ENCODE measurements at places on chromosomes 16 and 17. TPM values are rescaled to one million over a fixed set of nuclear protein-coding genes. Genes with fewer than 3 reads are reported as not detected.
A peak's percentile ranks its signal among the peaks of the same experiment; 100 is the strongest.

Gene ADAM11
- total RNA-seq = 2.9 TPM

Gene PLA2G10
- total RNA-seq = 0.22 TPM

GRCh38 chr17:78673395-78673794 lies 96.2 kb upstream of the DNAH17 start:
- H3K36me3 ChIP-seq = no peaks in the 10 kb centered on the region
- no peaks in the 10 kb centered on the region for H3K4me1 ChIP-seq
- no peaks in the 10 kb centered on the region for H3K27me3 ChIP-seq
- H3K4me3 ChIP-seq = no peak overlapping the region
- no peak for DNase-seq

DNA sequence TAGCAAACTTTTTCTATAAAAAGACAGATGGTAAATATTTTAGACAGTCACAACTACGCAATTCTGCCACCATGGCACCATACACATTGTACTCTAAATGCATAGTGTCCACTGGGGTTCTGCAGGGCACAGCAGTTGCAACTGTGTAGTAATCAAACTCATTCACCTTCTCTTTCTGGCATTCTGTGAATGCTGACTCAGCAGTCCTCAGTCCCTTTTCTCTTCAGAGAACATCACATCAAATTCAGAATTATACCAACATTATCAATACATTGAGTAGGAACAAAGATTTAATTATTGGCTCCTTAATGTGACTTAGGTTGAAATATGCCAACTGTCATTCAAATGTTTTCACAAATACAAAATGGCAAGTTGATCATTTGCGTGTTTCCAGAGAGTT lies 74.2 kb upstream of the N4BP1 start:
- no peak overlapping the region for H3K4me3 ChIP-seq
- H3K4me1 ChIP-seq = no peaks in the 10 kb centered on the region
- H3K36me3 ChIP-seq = no peaks in the 10 kb centered on the region
- DNase-seq = no peak
- H3K27me3 ChIP-seq = peaks cover 13% of the 10 kb centered on the region

Gene ZNF750
- not detected for total RNA-seq

Gene MEOX1
- 0.84 TPM for total RNA-seq

Gene ETV4
- 147 TPM for total RNA-seq

- H3K27me3 ChIP-seq = no peaks in the 10 kb centered on the region
- no peak overlapping the region for H3K27ac ChIP-seq
- DNase-seq = peak; percentile 38
- H3K4me3 ChIP-seq = no peak overlapping the region
- peaks cover 2% of the 10 kb centered on the region for H3K4me1 ChIP-seq
These were observed 61.7 kb upstream of the ZNF469 start for GRCh38 chr16:88320947-88321634.

DNA sequence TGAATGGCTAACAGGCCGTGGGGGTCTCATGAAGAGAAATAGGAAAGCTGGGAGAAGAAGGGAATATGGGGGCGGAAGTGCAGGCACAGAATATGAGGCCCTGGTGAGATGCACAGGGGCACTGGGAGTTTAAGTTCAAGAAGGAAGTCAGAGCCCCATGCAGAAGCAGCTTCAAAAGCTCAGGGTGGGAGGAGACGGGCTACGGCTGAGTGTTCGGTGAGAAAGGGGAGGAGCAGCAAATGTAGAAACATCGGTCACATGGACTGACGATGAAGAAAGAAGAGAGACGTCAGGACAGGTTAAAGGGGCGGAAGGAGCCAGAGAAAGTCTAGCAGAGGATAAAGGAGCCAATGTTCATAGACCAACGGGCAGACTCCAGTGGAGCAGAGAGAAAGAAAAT lies 204.5 kb upstream of the ZFHX3 start:
- DNase-seq = no peak
- H3K27ac ChIP-seq = no peak overlapping the region
- no peaks in the 10 kb centered on the region for H3K4me1 ChIP-seq
- no peaks in the 10 kb centered on the region for H3K36me3 ChIP-seq
- no peak overlapping the region for H3K4me3 ChIP-seq
- 0 out of 2 replicates have a peak, but pooled peaks cover 4% of the 10 kb centered on the region for H3K27me3 ChIP-seq

Gene C17orf100
- total RNA-seq = not detected

GRCh38 chr17:31131299-31131698 lies 36.5 kb downstream of the NF1 start:
- H3K27ac ChIP-seq = no peak overlapping the region
- DNase-seq = no peak
- no peaks in the 10 kb centered on the region for H3K36me3 ChIP-seq
- H3K4me1 ChIP-seq = no peaks in the 10 kb centered on the region
- H3K4me3 ChIP-seq = no peak overlapping the region

Gene KLHL10
- total RNA-seq = not detected

DNA sequence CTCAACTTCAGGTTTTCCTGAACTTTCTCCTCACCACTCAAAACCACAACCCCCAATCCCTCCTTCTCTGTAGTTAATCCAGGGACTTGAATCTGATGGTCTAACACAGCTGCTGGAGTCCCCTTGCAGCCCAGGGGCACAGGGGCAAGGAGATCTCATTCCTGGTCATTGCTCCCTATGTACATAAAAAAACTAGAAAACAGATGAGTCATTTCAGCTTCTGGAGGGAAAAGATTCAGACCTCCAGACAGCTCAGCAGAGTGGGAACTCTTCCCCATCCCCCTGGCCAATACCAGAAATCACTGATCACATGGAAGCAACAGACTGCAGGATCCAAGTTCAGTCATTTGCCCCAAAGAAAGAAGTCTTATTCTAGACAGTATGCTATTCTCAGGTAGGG lies 62.1 kb downstream of the DYNLRB2 start:
- DNase-seq = peak; percentile 28
- H3K36me3 ChIP-seq = no peaks in the 10 kb centered on the region
- no peaks in the 10 kb centered on the region for H3K27me3 ChIP-seq

DNA sequence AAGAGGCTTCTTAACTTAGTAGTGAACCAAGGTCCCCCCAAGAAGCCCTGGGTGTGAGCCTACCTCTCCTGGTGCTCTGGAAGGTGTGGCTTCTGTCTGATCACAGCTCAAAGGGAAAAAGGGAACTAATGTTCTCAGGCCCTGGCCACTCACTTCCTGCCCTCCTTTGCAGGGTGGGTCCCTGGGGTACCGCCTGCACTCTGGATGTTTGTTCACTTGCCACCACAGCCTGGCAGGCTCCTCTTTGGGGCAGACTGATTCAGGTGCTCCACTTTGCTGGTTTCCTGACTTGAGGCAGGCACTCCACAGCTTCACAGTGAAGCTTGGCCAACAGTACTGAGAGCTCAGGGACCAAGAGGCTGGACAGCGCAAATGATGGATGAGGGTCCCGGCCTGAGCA lies 5.9 kb upstream of the MYO15A start:
- H3K36me3 ChIP-seq = peaks cover 42% of the 10 kb centered on the region
- H3K4me3 ChIP-seq = no peak overlapping the region
- no peaks in the 10 kb centered on the region for H3K27me3 ChIP-seq
- no peak for DNase-seq
- no peak overlapping the region for H3K27ac ChIP-seq
- no peaks in the 10 kb centered on the region for H3K4me1 ChIP-seq

DNA sequence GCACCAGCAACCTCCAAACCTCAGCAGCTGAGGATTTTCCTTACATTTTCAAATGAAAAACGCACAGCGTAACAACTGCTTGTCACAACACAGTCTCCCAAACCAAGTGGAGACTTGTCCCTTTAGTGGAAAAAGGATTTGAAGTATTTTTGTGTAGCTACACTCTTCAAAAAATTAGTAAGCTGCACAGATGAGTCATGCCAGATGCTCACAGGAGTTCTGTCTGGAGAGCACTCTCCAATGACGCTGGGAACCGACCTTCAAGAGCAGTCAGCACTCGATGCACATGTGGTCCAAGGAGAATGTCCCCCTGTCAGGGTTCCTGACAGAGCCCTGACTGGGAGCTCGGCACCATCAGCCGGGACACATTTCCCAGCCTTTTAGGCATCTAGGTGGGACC lies 39.8 kb downstream of the MAP1LC3B start:
- no peaks in the 10 kb centered on the region for H3K36me3 ChIP-seq
- H3K27ac ChIP-seq = no peak overlapping the region
- no peaks in the 10 kb centered on the region for H3K27me3 ChIP-seq
- H3K4me3 ChIP-seq = no peak overlapping the region
- DNase-seq = peak; percentile 8

Gene MAPT
- 2.7 TPM for total RNA-seq

Gene SDR42E2
- not detected for total RNA-seq

GRCh38 chr17:6043405-6043804 lies 26.8 kb upstream of the WSCD1 start:
- no peak for DNase-seq
- H3K36me3 ChIP-seq = no peaks in the 10 kb centered on the region
- no peak overlapping the region for H3K27ac ChIP-seq
- no peak overlapping the region for H3K4me3 ChIP-seq

Gene NTN3
- not detected for total RNA-seq

- H3K4me3 ChIP-seq = no peak overlapping the region
- DNase-seq = no peak
- H3K36me3 ChIP-seq = peaks cover 2% of the 10 kb centered on the region
- H3K4me1 ChIP-seq = peaks cover 14% of the 10 kb centered on the region
- H3K27ac ChIP-seq = no peak overlapping the region
These were observed 10.2 kb downstream of the CBX4 start for GRCh38 chr17:79829004-79829403.

Gene KCNJ16
- not detected for total RNA-seq

DNA sequence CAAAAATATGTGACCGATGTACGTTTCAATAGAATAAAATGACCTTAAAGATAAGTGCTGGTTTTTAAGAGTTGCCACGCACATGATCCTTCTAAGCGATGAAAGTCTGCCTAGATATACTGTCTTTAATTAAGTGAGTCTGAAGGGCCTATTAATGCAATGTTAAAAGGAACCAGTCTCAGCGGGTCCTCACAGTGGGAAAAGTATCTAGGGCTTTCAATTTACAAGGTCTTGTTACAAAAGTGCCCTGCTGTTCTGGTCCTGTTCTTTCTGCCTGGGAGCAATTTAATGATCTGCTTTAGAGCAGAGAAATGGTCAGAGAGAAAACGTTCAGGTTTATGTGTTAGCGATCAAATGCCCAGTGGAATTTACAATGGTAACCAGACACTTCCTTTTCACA lies 864.0 kb downstream of the KCNJ2 start:
- no peak overlapping the region for H3K27ac ChIP-seq
- no peaks in the 10 kb centered on the region for H3K4me1 ChIP-seq
- DNase-seq = no peak
- 0 out of 2 replicates have a peak, but pooled peaks cover 8% of the 10 kb centered on the region for H3K27me3 ChIP-seq
- H3K4me3 ChIP-seq = no peak overlapping the region

Gene SLC6A2
- not detected for total RNA-seq

DNA sequence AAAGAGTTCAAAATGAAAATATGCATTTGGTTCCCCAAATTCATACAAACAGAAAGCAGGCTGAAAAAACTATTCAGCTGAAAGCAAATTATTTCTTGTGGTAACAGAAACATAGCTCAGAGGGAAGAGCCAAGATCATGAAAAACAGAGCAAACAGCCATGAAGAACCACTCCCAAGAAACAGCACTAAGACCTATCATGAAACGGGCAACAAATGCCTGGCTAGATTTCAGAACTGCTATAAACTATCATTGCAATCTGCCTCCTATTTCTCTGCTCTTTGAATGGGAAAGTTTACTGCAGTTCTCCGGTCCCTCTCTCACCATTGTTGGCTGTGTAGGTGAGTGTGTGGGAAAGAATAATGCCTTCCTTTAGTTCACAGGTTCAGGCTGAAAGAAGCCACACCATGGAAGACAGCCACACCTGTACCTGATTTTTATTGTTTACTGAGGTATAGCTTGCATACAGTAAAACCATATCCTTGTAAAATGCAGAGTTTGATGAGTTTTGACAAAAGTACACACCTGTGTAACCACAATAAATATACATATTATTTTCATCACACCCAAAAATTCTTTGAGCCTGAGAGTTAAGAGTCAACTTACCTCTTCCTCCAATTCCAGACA lies 48.2 kb downstream of the CEP112 start:
- H3K4me1 ChIP-seq = no peaks in the 10 kb centered on the region
- H3K36me3 ChIP-seq = no peaks in the 10 kb centered on the region
- no peak overlapping the region for H3K27ac ChIP-seq
- no peak overlapping the region for H3K4me3 ChIP-seq
- no peaks in the 10 kb centered on the region for H3K27me3 ChIP-seq
- peak; percentile 8 for DNase-seq

- DNase-seq = peak; percentile 26
- H3K4me3 ChIP-seq = no peak overlapping the region
These were observed 83.9 kb upstream of the IRX5 start for GRCh38 chr16:54846766-54847165.

- DNase-seq = peak; percentile 51
- H3K27ac ChIP-seq = no peak overlapping the region
- H3K36me3 ChIP-seq = no peaks in the 10 kb centered on the region
- H3K4me1 ChIP-seq = peaks cover 24% of the 10 kb centered on the region
- no peak overlapping the region for H3K4me3 ChIP-seq
These were observed 19.7 kb upstream of the LRRC37A3 start for GRCh38 chr17:64938925-64939474.

Gene LRRC37A3
- 7.1 TPM for total RNA-seq

DNA sequence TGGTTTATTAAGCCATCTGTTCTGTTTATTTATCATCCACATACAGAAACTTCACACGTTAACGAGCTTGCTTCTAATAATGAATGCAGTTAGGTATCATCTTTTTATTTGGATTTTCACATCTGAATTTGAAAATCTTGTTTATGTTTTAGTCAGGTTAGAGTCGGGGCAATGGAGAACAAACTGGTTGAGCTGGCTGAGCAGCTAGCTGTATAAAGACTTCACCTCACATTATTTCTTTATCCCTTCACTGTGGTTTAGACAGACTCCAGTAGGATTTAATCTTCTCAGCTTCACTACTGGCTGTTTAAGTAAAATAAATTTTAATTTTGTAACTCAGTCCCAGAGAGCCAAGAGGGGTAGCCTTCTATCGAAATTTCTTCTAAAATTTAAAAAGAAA lies 415.9 kb downstream of the RBFOX1 start:
- H3K4me1 ChIP-seq = no peaks in the 10 kb centered on the region
- H3K4me3 ChIP-seq = no peak overlapping the region
- no peaks in the 10 kb centered on the region for H3K27me3 ChIP-seq

GRCh38 chr16:4330277-4330874 lies 14.5 kb downstream of the GLIS2 start:
- H3K4me1 ChIP-seq = no peaks in the 10 kb centered on the region
- H3K4me3 ChIP-seq = no peak overlapping the region
- H3K36me3 ChIP-seq = no peaks in the 10 kb centered on the region
- H3K27ac ChIP-seq = no peak overlapping the region
- no peaks in the 10 kb centered on the region for H3K27me3 ChIP-seq
